Stimulated activated CD4-positive, alpha-beta T cell treated with anti-CD3 and anti-CD28 coated beads, TNF-alpha, amount 100 ng/mL, for 1 hour (primary cell): ENCODE measurements at places on chromosomes 4 and X.

- no peak for DNase-seq
Measured at GRCh38 chr4:4260185-4260751, 12.2 kb upstream of the TMEM128 start.

DNA sequence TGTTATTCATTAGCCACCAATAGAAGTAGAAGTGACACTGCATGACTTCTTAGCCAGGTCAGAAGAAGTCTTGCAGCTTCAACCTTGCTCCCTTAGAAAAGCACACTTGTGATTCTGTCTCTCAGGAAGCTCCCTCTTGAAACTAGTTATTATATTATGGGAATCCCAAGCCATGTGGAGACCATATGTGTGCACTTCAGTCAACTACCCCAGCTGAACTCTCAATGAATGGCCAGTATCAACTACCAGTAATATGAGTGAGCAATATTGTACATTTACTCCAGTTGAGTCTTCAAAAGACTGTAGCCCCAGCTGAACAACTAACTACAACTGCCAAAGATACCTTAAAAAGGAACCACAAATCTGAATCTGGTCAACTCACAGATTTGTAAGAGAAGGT lies 77.1 kb upstream of the GABRA3 start:
- DNase-seq: no peak

GRCh38 chrX:42098900-42099299 lies 175.5 kb upstream of the CASK start:
- no peak for DNase-seq

DNA sequence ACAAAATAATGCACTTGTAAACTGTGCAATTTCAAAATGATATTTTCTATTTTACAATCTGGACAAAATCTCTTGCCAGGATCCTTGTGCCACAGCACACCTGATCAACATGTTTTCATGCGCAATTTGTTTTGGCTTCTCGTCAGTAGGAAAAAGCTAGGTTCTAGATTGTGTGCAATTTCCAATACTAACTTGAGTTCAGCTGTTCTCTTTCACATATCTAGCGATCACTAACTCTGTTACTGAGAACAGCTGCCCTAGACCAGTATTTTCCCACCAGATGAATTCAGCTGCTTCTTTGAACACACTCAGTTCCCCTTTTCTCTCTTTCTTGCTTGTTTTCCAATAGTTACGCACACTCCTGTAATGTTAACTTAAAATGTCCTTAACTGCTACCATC lies 131.2 kb downstream of the MAGEB5 start:
- DNase-seq: no peak

GRCh38 chrX:24662352-24662751 lies 15.2 kb upstream of the PCYT1B start:
- DNase-seq: no peak

DNA sequence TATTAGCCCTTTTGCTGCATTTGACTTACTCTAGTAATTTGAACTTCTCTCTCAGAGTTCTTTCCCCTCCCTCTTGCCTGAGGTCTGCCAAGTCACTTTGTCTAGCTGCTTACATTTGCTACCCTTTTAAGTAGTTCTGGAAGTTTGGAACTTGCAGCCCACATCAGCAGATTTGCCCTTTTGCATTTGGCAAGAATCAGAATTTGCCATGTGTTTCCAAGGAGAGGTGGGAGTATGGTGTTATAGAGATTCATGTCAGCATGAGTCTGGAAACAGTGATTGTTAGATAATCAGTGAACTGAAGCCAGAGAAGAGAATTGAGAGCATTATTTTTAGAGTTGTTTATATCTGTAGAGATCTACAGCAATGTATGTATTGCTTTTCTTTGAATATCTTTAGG lies 52.1 kb downstream of the KLHL34 start:
- DNase-seq: no peak

- no peak for DNase-seq
Measured at GRCh38 chrX:41588271-41588670, 100.5 kb upstream of the GPR34 start.

DNA sequence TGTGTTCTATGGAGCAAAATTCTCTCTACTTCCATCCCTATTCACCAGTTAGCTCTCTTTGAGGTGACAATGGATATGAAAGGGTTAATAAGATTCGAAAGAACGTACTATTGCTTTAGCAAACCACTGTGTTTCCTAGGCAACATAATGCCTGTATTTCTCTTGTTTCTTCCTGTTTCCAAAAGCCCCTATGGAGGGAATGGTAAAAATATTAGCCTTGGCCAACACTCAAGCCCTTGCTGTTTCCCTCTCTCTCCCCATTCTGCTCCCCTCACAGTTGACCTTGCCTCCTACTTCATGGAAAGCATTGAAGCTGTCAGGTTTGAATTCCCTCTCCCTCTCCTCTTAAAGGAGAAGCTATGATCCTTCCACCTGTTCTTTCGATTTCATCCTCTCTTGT lies 9.6 kb upstream of the PGRMC1 start:
- no peak for DNase-seq

- DNase-seq: no peak
Measured at GRCh38 chr4:160848901-160849760, 1314.7 kb downstream of the FSTL5 start.

GRCh38 chrX:38634665-38635064 lies 73.3 kb downstream of the TSPAN7 start:
- no peak for DNase-seq

DNA sequence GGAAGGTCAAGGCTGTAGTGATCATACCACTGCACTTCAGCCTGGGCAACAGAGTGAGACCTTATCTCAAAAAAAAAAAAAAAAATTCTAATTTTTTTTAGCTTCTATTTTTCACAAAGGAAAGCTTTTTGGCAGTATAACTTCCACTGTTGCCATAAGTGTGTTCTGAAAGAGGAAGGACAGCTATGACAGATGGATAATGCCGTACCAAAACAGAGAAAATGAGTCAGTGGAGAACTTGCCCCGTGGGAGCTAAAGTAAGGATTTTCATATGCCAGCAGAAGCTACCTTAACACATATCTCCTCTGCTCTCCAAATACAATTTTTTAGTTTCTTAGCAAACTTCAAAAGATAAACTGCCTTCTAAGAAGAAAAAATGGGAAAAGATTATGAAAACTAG lies 43.7 kb downstream of the RPS3A start:
- no peak for DNase-seq

- DNase-seq: no peak
Measured at GRCh38 chr4:43325220-43325967, 432.9 kb downstream of the GRXCR1 start.
